ENCODE measurements at places on chromosomes 5 and 9. TPM values are rescaled to one million over a fixed set of nuclear protein-coding genes. Genes with fewer than 3 reads are reported as not detected.

The PCDHGB2 gene
- total RNA-seq = 0.56 TPM

The TCF7 gene
- 6.2 TPM for total RNA-seq

The ADAMTS12 gene
- total RNA-seq = 2.5 TPM

The NUTM2G gene
- total RNA-seq = 1.4 TPM

The SPAAR gene
- total RNA-seq = 0.47 TPM

The PCDHGA7 gene
- 0.51 TPM for total RNA-seq

The RELL2 gene
- 10.4 TPM for total RNA-seq

The ENHO gene
- 4.6 TPM for total RNA-seq

The SLC34A3 gene
- total RNA-seq = 0.21 TPM

The UNC5A gene
- total RNA-seq = 0.22 TPM

The NEUROG1 gene
- total RNA-seq = 3.2 TPM

The NEURL1B gene
- 5.5 TPM for total RNA-seq

The PCDHB7 gene
- 0.49 TPM for total RNA-seq

The SPATA31E1 gene
- 0.22 TPM for total RNA-seq
